GM12864 (cell line): ENCODE measurements at places on chromosomes 16 and 17.

DNA sequence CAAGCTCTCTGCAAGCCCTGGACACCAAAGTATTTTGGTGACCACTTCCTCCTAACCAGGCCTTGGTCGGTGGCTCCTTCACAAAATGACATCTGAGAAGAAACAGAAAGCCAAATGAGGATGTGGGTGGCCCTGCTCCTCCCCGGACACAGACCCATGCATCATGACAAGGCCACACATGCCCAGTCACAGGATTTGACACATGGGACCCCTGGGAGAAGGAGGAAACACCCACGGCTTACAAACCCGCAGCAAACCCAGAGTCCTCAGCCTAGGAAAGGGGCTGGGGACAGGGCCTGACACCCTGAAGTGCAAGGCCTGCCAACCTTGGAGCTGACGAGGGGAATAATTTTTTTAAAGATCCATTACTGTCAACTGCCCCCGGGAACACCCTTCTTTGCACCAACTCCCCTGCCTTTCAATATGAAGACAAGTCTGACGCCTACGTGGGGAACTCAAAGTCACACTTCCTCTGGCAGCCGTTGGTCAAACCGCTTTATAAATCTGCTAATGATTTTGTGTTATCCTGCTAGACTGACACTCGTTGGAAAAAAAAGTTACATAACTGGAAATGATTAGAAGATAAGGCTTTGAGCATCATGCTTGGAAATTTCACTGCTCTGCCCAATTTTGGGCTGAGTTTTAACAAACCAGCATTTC is 41.3 kb downstream of the GAS7 start:
- peak; percentile 53 for DNase-seq

GRCh38 chr17:37676115-37676925 is 33.1 kb upstream of the DDX52 start:
- no peak for DNase-seq

- no peak for DNase-seq
These were observed 359.0 kb upstream of the TBX2 start for GRCh38 chr17:61040666-61041065.

GRCh38 chr17:31815212-31815730 is 43.8 kb downstream of the COPRS start:
- no peak for DNase-seq

DNA sequence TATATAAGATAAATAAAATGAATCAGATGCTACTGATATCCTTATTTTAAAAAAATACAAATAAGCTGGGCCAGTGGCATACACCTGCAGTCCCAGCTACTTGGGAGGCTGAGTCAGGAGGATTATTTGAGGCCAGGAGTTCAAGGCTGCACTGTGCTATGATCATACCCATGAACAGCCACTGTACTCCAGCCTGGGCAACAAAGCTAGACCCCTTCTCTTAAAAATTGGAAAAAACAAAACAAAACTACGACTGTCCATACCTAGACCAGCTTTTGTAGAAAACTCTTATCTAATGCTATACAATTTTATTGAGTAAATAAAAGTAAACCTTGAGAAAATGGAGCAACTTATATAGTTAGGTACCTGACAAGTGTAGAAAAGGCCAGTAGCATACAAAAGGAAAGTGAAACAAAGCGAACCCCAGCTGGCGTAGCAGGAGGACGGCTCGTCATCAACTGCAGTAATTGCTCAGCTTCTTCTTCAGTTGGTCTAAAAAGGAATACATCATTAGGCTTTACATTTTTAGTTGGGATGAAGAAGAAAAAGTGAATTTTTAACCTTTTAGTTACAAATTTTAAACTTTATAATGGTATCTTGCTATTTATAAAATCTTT is 23.6 kb downstream of the INTS2 start:
- peak; percentile 12 for DNase-seq

DNA sequence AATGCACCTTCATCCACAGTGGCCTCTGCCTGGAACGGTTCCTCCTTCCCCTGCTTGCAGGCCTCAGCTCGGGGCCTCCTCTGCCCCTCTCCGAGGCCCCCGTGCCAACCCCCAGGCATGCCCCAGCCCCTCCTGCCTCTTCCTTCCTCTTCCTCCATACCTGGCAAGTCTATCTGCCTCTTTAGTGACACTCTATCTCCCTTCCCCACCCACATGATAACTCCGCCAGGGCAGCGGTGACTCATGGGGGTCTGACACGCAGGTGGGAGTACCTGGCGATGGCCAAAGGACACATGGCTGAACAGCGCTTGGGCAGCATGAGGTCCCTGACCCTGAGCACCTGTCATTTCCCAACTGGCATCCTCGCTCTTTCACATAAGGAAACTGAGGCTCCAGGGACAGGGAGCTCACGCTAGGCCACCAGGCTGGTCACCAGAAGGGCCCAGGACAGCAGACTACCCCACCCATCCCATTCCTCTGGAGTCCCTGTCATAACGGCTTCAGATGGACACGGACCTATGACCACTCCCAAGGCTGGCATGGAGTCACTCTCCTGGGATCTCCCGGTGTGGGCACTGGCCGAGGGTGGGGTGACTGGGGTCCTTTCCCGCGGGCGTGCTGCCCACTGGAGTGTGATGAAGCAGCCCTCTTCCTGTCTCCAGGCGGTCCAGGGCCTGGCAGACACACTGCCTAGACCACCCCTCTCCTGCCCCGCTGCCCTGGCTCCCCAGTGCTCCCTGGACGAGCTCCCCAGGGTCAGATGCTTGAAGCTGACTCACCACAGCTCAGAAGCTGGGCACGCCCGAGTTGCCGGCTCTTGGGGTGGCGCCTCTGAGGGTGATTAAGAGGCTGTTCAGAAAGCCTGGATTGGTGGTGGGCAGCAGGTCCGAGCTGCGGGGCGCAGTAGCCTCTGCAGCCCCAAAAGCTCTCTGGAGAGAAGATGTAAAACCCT is 100.6 kb downstream of the ENGASE start:
- DNase-seq: no peak

- no peak for DNase-seq
These were observed 96.9 kb downstream of the RAB11FIP4 start for GRCh38 chr17:31488264-31488981.

DNA sequence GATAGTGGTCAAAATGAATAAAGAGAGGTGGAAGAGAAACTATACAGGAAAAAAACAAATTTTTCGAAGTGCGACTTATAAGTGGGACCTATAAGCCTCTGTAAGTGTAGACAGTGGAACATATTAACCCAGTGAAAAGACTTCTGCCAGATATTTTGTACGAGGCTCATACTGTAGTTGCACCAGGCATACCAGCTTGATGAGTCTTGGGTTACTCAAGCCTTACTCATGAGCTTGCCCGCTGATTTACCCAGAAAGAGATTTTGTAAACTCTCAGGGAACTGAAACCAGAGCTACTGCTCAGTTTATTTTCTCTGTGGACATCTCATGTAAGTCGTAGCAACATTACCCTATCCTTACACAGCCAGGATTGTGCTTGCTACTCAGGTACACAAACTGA is 708.0 kb upstream of the SOX9 start:
- DNase-seq: no peak

GRCh38 chr17:46774108-46774737 is 44.3 kb downstream of the WNT3 start:
- DNase-seq: no peak

GRCh38 chr17:42457107-42457792 is 1.4 kb upstream of the ATP6V0A1 start:
- DNase-seq: peak; percentile 49

DNA sequence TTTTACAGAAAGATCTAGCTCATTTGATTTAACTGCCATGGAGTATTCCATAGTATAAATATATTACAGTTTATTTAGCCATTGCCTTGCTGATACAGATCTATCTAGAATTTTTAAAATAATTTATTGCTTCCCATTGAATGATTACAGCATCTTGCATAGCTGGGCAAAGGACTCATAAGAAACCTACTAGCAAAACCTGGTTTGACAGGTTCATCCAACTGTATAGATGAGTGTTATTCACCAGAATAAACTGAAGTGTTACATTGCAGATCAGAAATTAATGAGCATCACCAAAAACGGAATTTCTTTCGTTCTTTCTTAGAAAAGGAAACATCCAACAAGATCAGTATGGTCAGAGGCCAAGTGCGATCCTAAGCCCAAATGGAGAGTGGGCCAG is 202.2 kb upstream of the CACNG5 start:
- DNase-seq: no peak

DNA sequence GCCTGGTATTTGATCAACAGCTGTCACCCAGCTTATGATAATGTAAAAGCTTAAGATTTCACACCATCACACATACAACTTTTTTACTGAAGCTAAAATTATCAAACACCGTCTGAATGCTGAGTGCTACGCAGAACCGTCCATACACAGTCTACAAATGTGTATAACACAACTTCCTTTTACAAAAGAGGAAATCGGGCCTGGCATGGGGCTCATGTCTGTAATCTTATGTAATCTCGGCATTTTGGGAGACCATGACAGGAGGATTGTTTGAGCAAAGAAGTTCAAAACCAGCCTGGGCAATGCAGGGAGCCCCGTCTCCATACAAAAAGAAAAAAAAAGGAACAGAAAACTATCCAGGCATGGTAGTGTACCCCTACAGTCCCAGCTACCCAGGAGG is 19.6 kb upstream of the QRICH2 start:
- DNase-seq: no peak

DNA sequence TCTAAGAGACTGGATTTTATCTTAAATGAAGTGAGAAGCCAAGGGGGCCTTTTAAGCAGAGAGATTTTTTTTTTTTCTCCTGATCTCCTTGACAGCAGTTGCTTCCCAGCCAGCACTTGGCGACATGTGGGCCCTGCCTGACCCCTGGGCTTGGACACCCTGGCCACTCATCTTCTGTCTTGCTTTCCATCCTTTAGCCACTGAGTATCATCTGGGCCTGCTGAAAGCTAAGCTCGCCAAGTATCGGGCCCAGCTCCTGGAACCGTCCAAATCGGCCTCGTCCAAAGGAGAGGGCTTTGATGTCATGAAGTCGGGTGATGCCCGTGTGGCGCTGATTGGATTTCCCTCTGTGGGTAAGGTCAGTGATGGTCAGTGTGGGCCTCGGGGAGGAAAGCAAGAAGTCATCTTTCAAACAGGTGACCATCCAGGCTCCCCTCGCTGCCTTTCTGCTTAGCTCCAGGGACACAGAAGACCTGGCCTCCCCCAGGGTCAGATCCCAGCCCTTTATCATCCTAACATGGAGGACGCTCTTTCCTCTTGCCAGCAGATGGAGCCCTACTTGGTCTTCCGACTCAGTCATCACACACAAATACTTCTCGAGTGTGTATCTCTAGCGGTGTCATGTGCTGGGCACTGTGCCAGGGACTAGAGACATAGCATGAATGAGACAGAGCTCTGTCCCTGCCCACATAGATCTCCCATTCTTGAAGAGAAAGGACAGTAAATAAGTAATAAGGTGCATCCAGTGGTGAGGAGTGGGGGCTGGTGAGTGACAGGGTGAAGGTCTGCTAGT is 6.1 kb downstream of the DRG2 start:
- no peak for DNase-seq

- DNase-seq: peak; percentile 53
These were observed 5.3 kb upstream of the FOXN1 start for GRCh38 chr17:28500712-28501379.

DNA sequence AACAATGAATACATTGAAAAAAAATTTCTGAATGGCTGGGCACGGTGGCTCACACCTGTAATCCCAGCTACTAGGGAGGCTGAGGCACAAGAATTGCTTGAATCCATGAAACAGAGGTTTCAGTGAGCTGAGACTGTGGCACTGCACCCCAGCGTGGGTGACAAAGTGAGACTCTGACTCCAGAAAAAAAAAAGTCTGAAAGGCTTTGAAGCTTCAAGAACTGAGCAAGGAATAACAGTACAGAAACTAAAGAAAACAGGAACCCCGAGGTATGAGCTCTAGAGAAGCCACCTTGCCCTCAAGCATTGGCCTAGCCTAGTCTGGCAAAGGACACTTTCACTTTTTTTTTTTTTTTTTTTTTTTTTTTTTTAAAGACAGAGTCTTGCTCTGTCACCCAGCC is 45.0 kb downstream of the TEX2 start:
- peak; percentile 59 for DNase-seq

GRCh38 chr16:75746359-75746758 is 20.1 kb upstream of the CPHXL start:
- DNase-seq: no peak

DNA sequence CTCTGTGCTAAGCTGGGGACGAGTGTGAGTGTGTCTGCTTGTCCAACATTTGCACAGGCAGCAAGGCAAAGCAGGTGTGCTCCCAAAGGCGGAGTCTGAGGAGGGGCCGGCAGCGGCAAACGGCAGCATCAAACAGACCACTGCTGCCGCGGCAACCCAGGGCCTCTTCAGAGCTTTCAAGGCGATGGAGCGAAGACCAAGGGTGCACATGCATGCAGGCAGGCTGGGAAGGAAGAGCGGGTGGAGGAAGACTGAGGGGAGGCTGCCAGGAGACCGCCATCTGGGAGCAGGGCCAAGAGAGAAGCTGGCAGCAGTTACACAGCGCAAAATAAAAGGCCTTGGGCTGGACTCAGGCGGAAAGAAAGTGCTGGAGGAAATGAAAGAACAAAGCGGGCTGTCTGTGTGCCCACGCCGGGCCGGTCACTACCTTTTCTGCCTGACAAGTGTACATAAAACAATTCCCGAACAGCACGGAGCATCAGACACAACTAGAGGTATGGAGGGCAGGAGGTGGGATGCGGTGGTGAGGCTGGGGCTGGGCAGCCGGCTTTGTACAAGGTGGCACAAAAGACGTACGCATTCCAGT is 8.5 kb downstream of the TIMM22 start:
- no peak for DNase-seq

- no peak for DNase-seq
These were observed 16.6 kb downstream of the CD7 start for GRCh38 chr17:82300707-82301270.

- no peak for DNase-seq
These were observed 6.7 kb downstream of the NR1D1 start for GRCh38 chr17:40093580-40094201.

DNA sequence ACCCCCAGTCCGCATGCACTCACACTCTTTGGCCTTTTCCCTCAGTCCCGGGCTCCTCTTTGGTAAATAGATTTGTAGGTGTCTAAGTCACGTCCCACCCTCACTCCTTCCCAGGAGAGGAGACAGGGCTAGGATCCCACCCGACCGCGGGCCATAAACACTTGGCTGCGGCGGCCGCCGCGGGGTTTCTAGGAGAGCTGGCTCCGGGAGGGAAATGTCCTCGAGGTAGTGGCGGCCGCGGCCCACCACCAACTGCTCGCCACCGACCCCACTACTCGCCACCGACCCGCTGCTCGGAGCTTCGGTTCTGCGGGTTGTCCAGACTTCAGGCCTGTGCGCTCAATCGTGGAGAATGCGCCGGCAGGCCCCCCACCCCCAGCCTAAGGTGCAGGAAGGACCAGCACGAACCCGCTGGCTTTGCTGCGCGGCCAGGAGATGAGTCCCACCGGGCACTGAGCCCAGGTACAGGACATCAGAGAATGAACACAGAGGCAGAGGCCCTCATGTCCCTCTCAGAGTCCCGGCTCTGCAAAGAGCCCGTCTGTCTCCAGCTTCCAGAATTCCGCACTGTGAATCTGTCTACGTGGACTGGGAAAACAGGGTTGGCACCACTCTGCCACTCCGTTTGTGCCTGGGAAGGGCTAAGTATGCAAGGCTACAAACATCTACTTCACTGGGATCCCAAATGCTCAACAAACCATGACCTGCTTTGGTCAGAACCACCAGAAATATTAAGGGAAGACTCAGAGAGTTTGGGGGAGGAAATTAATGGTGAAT is 2.5 kb downstream of the PRAC2 start:
- DNase-seq: no peak
